ENCODE measurements at places on chromosomes 5 and 9. TPM values are rescaled to one million over a fixed set of nuclear protein-coding genes. Genes with fewer than 3 reads are reported as not detected.

DNA sequence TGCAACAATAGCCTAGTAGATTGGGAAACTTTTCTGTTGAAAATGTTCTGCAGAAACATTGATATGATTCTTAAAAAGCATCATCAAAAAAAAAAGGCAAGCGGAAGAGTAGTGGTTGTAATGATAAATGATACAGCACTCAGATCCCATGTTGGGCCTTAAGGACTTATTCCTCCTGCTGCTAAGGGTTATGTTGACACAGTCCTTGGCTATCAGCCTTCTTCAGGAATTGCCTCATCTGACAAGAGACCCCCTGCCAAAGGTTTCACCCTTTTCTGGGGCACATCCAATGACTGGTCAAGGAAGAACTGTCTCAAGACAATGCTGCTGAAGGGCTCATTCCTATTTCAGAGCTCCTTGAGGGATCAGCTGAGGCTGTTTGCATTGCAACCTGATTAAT lies 44.3 kb upstream of the MAMDC2 start:
- H3K27ac ChIP-seq: no peak overlapping the region
- DNase-seq: no peak
- H3K4me1 ChIP-seq: no peaks in the 10 kb centered on the region
- no peaks in the 10 kb centered on the region for H3K27me3 ChIP-seq
- H3K36me3 ChIP-seq: no peaks in the 10 kb centered on the region

DNA sequence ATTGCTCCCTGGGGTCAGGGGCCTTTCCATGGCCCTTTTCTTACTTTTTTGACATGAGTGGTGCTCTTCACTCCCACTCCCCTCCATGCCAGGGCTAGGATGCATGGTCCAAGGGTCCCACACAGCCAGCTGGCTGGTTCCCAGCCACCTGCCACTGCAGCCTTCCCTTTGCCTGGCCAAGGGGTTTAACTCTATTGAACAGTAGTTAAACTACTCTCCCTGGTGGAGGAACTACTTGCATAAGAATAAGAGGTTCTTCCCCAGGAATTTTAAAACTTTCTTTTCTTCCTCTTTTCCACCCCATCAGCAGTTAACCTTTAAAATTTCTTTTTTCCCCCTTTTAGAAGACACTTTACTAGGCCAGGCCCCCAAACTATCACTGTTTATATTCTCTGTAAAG lies 1532.8 kb upstream of the ACO1 start:
- H3K27me3 ChIP-seq: no peaks in the 10 kb centered on the region
- no peak for DNase-seq
- H3K36me3 ChIP-seq: no peaks in the 10 kb centered on the region

- DNase-seq: no peak
- H3K36me3 ChIP-seq: peaks cover 44% of the 10 kb centered on the region
- H3K4me1 ChIP-seq: no peaks in the 10 kb centered on the region
- no peaks in the 10 kb centered on the region for H3K27me3 ChIP-seq
Observed at GRCh38 chr5:34905564-34905963, 9.7 kb downstream of the RAD1 start.

- DNase-seq: no peak
- no peak overlapping the region for H3K4me3 ChIP-seq
- no peak overlapping the region for H3K27ac ChIP-seq
- no peaks in the 10 kb centered on the region for H3K27me3 ChIP-seq
- H3K4me1 ChIP-seq: no peaks in the 10 kb centered on the region
- H3K36me3 ChIP-seq: no peaks in the 10 kb centered on the region
Observed at GRCh38 chr9:88957526-88957925, 33.7 kb upstream of the S1PR3 start.

DNA sequence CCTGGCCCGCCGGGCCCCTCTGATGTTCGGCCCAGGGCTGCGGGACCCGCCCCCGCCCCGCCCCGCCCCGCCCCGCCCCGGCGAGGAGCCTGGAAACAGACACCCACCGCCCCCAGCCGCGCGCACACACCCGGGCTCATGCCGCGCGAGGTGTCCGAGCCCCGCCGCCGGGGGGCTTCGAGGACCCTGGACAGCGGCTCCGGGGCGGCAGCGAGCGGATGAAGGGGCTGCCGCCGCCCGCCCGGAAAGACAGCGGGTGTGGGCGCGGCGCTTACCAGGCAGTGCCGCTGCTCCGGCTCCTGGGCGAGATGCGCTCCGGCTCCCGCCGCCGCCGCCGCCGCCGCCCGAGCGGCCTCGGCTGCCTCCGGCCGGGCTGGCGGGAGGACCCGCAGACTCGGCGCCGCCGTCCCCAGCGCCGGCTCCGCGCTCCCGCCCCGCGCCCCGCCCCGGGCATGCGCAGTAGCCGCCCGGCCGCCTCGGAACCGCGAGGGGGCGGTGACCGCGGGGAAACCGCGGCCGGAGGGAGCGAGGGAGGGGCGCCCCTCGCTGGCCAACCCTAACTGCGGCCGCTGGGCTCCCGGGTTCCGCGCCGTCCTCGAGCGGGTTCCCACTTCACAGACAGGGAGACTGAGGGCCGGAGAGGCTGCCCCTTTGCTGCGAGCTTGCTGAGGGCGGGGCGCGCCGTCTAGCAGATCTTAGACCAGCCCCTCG lies at the start of gene GPRIN1:
GPRIN1 (minus strand) TSS at position 433 of the 711 bp plus-strand sequence. CDS start 10,322 bp downstream, outside the sequence.
- H3K4me3 ChIP-seq: peak within 1 kb of the TSS; percentile 73
- no peaks in the 10 kb centered on the region for H3K36me3 ChIP-seq
- peaks cover 12% of the 10 kb centered on the region for H3K4me1 ChIP-seq
- DNase-seq: peak; percentile 57
- H3K27ac ChIP-seq: no peak within 1 kb of the TSS
- H3K27me3 ChIP-seq: peaks cover 17% of the 10 kb centered on the region

DNA sequence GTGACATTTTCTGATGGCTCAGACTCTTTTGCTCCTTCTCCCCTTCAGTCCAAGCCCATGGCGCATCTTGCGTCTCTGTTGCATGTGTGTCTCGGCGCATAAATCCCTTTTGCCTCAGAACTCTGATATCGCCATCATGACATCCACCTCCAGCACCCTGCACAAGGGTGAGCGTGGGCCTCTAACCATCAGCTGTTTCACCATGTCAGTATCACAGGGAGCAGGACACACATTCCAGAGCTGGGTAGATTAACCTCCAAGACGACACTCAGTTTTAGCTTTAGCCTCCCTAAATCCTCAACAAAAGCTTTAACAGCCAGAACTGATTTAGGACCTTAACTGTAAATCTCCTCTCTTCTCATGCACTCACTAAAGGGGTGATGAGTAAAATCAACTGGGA lies 239.0 kb downstream of the EBF1 start:
- no peak for DNase-seq
- no peaks in the 10 kb centered on the region for H3K36me3 ChIP-seq

DNA sequence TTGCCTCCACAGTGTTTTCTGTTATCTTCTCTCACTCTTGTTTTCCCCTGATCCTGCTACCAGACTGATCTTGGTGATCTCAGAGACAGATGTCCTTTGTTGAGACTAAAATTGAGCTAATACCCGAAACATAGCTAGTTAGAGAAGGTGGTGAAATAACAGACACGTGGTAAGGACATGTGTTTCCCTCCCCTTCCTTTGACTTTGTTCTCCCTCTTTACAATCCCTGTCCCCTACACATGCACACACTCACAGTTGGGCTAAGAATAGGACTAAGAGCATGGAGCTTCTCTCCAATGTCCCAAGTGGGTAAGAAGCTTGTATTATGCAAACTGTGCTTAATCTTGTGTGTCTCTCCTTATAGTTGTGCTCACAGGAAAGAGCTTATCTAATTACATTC lies 1603.0 kb upstream of the C9orf72 start:
- DNase-seq: no peak
- no peak overlapping the region for H3K4me3 ChIP-seq
- no peaks in the 10 kb centered on the region for H3K27me3 ChIP-seq

DNA sequence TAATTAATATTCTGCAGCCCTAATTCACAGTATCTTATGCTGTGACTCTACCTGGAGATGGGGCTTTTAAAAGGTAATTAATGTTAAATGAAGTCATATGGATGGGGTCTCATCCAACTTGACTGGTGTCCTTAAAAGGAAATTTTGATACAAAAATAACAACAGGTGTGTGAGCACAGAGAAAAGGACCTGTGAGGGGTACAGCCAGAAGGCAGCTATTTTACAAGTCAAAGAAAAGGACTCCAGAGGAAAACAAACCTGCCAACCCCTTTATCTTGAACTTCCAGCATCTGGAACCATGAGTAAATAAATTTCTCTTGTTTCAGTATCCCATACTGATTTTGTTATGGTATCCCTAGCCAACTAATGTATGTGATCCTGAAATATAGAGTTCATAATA lies 250.3 kb downstream of the TMEM232 start:
- H3K4me1 ChIP-seq: no peaks in the 10 kb centered on the region
- H3K36me3 ChIP-seq: no peaks in the 10 kb centered on the region
- H3K27me3 ChIP-seq: no peaks in the 10 kb centered on the region
- no peak overlapping the region for H3K27ac ChIP-seq
- H3K4me3 ChIP-seq: no peak overlapping the region

GRCh38 chr9:132447346-132447745 lies 37.3 kb downstream of the CFAP77 start:
- no peaks in the 10 kb centered on the region for H3K36me3 ChIP-seq
- H3K4me1 ChIP-seq: no peaks in the 10 kb centered on the region
- no peak for DNase-seq

- H3K27me3 ChIP-seq: no peaks in the 10 kb centered on the region
- H3K4me1 ChIP-seq: no peaks in the 10 kb centered on the region
- no peak overlapping the region for H3K4me3 ChIP-seq
- no peak for DNase-seq
Observed at GRCh38 chr5:170614065-170614490, 110.3 kb downstream of the KCNIP1 start.

- no peak overlapping the region for H3K4me3 ChIP-seq
- H3K27me3 ChIP-seq: no peaks in the 10 kb centered on the region
- no peak for DNase-seq
- H3K36me3 ChIP-seq: no peaks in the 10 kb centered on the region
- H3K4me1 ChIP-seq: no peaks in the 10 kb centered on the region
Observed at GRCh38 chr5:2183154-2184025, 300.7 kb upstream of the IRX4 start.

DNA sequence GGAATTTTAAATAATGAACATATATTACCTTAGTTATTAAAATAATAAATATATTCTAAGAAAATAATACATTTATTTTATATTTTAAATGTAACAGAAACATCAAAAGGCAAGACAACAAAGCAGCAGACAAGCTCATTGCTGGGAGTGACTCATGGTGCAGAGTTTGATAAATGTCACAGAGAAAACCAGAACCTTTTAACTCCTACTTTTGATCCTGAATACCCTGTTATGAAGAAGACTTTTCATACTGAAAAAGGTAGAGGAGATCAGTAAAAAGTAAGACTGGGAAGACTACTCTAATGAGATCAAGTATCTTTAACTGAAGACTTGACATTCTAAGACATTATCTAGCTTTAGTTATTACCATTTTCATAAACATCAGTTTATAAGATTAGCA lies 99.0 kb upstream of the GNA14 start:
- H3K27me3 ChIP-seq: no peaks in the 10 kb centered on the region
- no peak for DNase-seq
- peaks cover 10% of the 10 kb centered on the region for H3K4me1 ChIP-seq
- H3K27ac ChIP-seq: no peak overlapping the region

DNA sequence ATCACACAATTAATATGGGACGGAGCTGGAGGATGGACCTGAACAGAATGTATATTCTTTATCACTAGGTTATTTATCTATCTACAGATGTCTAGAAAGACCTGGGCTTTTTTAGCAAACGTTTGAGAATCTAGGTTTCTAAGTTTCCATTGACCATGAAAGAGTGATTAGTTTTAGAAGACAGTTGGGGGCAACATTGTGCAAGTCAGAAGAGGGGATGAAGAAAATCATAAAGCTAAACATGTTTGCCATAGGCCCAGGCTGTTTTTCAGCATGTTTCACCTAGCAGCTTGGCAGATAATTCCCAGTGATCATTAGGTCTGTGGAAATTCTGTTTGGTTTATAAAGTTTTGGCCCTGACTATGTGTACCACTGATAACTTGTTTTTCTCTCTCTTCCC lies 44.1 kb upstream of the CDKN2B start:
- DNase-seq: no peak
- H3K36me3 ChIP-seq: no peaks in the 10 kb centered on the region
- no peaks in the 10 kb centered on the region for H3K27me3 ChIP-seq
- H3K4me1 ChIP-seq: no peaks in the 10 kb centered on the region
- H3K27ac ChIP-seq: no peak overlapping the region

GRCh38 chr5:10982626-10983025 lies 221.6 kb upstream of the DAP start:
- peaks cover 10% of the 10 kb centered on the region for H3K27me3 ChIP-seq
- no peaks in the 10 kb centered on the region for H3K4me1 ChIP-seq
- DNase-seq: no peak
- no peaks in the 10 kb centered on the region for H3K36me3 ChIP-seq
- no peak overlapping the region for H3K27ac ChIP-seq

GRCh38 chr5:19862711-19863110 lies 125.3 kb downstream of the CDH18 start:
- H3K27ac ChIP-seq: no peak overlapping the region
- DNase-seq: no peak
- no peaks in the 10 kb centered on the region for H3K27me3 ChIP-seq
- no peaks in the 10 kb centered on the region for H3K36me3 ChIP-seq
- no peak overlapping the region for H3K4me3 ChIP-seq
- H3K4me1 ChIP-seq: no peaks in the 10 kb centered on the region

DNA sequence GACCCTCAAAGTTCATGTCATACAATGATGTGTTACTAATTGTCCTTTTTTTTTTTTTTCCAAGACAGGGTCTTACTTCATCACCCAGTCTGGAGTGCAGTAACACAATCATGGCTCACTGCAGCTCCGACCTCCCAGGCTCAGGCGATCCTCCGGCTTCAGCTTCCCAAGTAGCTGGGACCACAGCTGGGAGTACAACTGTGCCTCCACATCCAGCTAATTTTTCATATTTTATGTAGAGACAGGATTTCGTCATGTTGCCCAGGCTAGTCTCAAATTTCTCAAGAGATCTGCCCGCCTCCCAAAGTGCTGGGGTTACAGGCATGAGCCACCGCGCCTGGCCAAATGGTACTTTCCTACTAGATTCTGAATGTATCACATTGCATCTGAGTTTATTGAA lies 49.4 kb upstream of the EBF1 start:
- H3K27ac ChIP-seq: no peak overlapping the region
- H3K36me3 ChIP-seq: no peaks in the 10 kb centered on the region
- no peaks in the 10 kb centered on the region for H3K27me3 ChIP-seq
- DNase-seq: no peak
- no peaks in the 10 kb centered on the region for H3K4me1 ChIP-seq

DNA sequence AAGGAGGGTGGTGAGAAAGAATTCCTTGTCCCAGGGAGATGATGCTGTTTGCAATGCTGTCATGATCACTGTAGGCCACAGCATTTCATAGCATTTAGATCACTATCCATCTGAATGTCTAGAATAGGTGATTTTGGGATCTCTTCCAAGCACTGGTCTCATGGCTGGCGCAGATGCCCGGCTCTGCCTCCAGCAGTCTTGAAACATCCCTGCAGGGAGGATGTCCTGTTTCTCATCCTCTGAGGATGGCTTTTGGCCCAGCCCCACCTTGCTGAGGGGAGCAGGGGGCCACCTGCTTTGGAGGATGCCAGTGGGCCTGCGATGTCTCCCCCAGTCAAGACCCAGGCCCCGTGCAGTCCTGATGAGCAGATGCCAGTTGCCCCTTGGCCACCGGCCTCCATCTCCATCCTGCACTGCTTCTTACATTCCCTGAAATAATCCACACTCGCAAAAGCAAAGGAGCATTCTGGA lies 63.5 kb upstream of the GARNL3 start:
- no peaks in the 10 kb centered on the region for H3K27me3 ChIP-seq
- H3K27ac ChIP-seq: no peak overlapping the region
- H3K36me3 ChIP-seq: no peaks in the 10 kb centered on the region

GRCh38 chr5:22431406-22431805 lies 421.7 kb downstream of the CDH12 start:
- DNase-seq: no peak
- H3K27ac ChIP-seq: no peak overlapping the region
- H3K27me3 ChIP-seq: no peaks in the 10 kb centered on the region
- no peaks in the 10 kb centered on the region for H3K36me3 ChIP-seq

GRCh38 chr5:30894811-30895210 lies 298.7 kb upstream of the CDH6 start:
- no peaks in the 10 kb centered on the region for H3K27me3 ChIP-seq

ADAMTS12 gene
- total RNA-seq: 7.6 TPM

SLCO4C1 gene
- 29.5 TPM for total RNA-seq
